Upper lobe of left lung (tissue), 6 donors: ENCODE measurements at places on chromosomes 16 and 17.

- no peak for DNase-seq
These were observed 9.0 kb upstream of the PHAF1 start for GRCh38 chr16:67100569-67101310.

GRCh38 chr17:41060052-41060604, at the start of gene KRTAP2-3:
KRTAP2-3 (minus strand) TSS chr17:41060114; CDS start chr17:41060050, 64 bp downstream.
- DNase-seq = no peak

GRCh38 chr17:16980813-16981731, 9.2 kb upstream of the TNFRSF13B start:
- DNase-seq = no peak

DNA sequence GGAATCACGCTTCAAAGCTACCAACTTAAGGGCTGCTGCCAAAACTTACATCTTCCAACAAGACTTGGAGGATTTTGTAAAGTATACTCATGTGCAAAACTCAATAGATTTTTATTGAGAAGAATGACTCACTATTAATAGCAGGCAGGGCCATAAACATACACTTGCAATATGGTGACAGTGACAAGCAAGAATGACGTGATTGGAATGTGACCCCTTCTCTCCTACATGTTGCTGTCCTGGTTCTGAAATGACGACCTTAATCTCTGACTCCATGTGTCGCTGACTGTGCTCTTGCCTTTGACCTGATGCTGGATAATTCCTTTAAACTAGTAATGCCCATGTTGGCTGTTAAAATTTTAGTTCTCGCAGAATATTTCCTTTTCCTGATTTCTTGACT, 174.5 kb downstream of the PARN start:
- no peak for DNase-seq

- no peak for DNase-seq
These were observed 396.8 kb downstream of the NPIPA8 start for GRCh38 chr16:17939723-17940122.

GRCh38 chr17:41782142-41782541, 4.4 kb downstream of the JUP start:
- no peak for DNase-seq

GRCh38 chr17:80348551-80349150, 66.3 kb upstream of the ENDOV start:
- no peak for DNase-seq

DNA sequence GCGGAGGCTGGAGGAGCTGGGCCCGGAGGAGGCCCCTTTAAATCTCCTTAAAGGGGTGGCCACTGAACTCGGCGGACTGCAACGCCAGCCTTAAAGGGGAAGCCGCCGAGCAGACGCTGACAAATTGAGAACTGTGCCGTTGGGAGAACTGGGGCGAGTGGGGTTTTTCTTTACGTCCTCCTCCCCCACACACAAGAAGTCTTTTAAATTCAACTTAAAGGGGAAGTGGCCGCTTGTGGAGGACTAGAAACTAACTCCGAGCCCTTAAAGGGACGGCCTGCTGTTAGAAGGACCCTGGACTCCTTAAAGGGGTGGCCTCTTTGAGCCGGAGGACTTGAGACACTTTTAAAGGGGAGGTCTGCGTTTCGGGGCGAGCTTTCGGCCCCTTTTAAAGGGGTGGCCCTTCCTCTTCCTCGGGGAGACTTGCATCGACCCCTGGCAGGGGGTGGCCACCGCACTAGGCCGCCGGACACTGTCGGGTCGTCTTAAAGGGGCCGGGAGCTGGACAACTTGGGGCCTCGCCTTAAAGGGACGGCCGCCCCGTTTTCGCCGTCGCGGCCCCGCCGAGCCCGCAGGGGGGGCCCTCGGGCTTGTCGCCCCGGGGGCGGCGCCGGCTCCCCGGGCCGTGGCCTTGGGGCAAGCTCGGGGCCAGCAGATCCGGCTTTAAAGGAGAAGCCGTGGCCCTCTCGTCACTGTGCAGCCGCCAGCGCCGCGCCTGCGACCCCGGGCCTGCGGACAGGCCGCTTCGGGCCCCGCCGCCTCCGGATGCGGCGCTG, 688 bp downstream of the FBRS start:
- DNase-seq = peak; percentile 96

DNA sequence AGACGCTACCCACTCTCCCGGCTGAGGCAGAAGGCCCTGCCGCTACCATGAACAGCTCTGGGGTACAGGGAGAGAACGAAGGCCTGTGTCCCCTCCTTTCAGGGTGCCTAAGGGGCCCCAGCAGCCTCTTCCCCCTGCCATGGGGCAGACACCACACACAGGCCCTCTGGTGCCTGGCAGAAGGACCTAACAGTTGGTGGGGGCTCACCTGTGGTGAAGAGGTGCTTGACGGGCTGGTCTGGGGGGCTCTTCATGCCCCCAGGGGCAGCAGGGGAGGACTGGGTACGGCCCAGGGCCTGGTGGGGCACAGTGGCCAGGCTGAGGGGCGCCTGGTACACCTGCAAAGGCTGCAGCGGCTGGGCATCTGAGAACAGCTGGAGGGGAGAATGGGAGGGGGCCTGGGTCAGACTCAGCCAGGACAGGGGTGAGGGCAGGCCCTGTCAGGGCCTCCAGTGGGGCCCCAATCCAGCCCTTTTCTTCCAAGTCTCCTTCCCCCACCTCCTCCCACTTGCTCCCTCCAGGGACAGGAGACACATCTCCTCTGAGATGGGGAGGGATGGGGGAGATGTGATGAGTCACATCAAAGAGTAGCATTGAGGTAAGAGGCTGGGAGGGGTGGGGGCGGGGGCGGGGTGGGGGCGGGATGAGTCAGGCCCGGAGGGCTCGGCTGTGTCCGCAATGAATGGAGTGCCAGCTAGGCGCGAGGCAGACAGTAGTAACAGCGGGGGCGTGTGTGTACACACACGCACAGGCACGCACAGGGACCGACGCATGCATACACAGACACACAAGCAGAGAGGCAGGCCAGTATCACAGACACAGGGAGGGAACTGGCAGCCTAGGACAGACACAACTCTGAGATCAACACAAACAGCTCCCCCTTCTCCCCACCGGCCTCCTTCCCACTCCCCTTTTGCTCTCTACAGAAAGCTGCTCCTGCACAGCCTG, 16.1 kb downstream of the G6PC3 start:
- DNase-seq = peak; percentile 53

DNA sequence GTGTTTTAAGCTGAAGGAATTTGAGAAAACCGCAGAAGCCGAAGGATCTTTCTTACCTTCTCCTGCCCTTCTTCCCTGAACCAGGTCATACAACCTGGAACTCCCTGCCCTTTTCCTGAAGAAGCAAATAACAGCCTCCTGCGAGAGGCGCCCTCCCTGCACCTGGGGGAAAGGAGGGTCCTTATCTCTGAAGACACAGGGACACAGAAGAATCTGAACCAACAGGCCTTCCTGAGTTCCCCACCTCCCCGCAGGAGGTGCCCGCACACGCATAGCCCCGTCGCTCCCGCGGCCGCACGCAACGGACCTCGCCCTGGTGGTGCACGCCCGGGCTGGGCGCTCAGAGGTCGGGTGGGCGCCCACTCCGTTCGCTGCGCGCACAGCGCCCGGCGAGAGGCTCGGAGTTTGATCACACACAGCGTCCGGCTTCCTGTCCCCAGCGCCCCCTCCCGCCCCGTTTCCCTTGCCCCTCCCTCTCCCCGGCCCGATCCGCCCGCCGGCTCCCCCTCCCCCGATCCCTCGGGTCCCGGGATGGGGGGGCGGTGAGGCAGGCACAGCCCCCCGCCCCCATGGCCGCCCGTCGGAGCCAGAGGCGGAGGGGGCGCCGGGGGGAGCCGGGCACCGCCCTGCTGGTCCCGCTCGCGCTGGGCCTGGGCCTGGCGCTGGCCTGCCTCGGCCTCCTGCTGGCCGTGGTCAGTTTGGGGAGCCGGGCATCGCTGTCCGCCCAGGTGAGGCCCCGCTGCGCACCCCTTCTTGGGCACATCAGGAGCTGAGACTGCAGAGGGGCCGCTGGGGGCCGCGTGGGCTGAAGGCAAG, at the start of gene TNFSF12:
TSS of gene TNFSF12 (plus strand) at position 474 of the 816 bp plus-strand sequence. CDS start at position 570, 96 bp downstream.
- peak; percentile 92 for DNase-seq

DNA sequence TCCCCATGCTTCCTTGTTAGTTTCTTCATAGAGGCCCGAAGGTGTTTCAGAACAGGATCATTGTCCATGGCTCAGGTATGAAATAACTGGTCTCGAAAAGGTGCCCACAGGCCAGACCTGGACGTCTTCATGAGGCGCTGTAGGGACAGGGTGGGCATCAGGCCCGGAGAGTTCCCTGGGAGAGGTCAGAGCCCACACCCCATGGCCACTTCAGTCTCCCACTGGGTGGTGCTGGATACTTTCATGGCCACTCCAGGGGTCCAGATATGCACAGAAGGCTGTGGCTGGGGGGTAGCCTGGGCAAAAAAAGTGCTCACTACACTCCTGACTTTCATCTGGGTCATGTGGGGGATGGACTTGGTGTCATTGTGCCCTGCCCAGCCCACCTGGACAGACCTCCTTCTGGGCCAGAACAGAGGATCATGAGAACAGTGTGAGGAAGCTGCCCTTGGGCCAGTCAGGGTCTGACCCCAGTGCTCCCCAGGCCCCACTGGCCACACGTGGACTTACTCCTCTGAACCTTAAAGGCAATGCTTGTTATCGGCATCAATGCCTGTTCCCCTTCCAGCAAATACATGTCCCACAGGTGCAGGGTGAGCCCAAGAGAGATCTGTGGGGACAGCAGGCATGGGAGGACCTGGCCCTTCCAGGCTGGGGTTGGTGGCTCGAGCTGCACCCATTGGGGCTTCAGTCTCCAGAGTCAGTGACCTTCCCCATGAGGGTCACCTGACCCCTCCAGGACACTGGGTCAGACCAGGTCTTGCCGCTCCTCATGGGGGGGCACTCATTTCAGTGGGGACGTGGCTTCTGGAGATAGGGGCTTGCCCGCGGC, 36.9 kb downstream of the LGALS9 start:
- DNase-seq = no peak

GRCh38 chr16:11149011-11149616, 106.9 kb downstream of the SOCS1 start:
- DNase-seq = no peak

DNA sequence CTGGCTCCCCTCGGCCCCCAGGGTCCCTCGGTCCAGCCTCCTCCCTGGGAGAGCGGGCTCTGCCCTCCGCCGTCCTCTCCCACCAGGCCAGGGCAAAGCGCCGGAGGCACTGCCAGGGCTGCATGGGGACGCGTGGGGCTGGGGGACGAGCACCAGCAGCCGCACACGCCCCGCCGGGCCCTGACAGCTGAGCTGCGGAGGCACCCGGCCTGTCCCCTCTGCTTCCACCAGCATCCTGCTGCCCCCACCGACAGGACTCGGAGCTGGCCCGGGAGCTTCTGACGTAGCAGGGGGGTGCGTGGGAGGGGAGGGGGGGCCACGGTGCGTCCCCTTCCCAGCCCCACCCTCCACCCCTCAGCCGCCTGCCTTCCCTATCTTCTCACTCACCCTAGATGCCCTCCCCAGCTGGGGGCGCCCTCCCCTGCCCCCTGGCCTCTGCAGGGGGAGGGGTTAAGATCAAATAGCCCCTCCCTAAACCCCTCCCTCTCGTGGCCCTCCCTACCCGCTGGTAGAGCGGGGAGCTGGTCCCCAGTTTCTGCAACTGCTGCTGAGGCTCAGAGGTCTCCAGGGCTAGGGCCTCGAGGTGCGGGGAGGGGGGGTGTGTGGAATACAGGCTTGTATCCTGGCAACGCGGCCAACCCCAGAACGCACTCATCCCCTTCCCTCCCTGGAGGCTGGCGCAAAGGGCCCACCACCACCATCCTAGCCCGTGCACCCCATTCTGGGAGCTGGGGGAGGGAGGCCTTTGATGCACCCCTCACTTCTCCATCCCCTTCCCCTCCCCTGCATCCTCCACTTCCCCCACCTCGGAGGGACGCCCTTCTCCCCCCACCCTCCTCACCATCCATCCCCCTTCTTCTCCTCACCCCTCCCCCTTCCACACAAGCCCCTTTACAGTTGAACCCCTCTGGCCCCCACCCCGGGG, 1.0 kb downstream of the SRCIN1 start:
- DNase-seq = peak; percentile 84

DNA sequence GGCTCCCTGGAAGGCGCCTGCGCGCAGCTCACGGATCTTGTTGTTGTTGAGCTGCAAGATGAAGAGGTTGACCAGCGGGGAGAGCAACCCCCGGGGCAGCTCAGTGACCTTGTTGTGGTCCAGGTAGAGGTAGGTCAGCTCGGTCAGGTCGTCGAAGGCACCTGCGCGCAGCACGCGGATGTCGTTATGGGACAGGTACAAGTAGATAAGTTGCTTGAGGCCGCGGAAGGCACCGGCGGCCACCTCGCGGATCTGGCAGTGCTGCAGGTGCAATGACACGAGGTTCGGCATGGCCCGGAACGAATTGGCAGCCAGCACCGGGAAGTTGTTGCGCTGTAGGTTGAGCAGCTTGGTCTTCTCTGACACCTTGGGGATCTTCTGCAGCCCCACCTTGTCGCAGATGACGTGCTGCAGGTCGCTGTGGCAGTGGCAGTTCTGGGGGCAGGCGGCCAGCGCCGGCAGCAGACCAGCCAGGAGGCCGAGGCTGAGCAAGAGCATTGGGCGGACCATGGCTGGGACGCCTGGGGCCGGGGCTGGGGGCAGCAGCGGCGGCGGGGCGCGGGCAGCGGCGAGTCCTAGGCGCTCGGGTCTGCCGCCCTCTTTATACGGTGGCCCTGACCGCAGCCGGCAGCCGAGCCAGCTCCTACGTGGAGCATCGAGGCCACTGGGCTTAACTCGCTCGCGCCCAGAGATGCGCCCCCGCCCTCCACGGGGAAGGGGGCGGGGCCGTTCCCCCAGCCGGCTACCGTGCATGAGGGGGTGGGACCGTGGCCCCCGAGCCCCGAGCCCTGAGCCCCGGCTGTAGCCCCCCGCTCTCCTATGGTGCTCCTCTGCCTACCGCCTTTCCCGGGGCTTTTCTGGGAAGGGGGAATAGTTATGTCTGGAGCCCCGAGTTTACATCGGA, at the start of gene CHAD:
TSS of gene CHAD (minus strand) at position 577 of the 904 bp plus-strand sequence. CDS start at position 510, 67 bp downstream.
- no peak for DNase-seq

GRCh38 chr17:44738214-44738906, 20.4 kb upstream of the ADAM11 start:
- DNase-seq = no peak

DNA sequence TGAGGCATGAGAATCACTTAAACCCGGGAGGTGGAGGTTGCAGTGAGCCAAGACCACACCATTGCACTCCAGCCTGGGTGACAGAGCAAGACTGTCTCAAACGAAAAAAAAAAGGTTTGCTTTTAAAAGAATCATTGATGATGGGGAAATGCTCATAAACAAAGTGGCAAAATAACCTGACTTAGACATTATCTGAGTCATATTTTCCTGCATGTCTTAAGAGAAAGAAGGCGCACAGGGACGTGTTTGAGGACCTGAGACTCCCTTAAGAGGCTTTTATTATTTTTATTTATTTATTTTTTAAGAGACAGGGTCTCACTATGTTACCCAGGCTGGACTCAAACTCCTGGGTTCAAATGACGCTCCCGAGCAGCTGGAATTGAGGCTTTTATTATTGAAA, 5.7 kb upstream of the PRPSAP1 start:
- no peak for DNase-seq

DNA sequence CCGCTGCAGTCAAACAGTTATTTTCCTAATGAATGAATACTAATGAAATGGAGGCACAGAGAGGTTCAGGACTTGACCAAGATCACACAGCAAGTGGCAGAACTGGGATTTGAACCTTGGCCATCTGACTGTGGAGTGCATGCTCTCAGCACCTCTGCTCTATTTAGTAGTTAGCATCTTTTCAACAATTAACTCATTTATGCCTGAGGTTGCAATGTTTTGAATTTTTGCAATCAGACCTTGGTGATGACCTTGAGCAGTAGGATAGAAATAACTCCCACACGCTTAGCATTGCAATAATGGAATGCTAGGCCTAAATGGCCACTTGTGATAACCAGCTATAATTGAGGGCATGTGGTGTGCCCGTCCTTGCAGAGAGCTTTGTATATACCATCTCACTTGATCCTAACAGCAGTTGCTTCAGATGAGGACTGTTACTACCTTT, 31.0 kb downstream of the NAGPA start:
- DNase-seq = no peak
